Stimulated activated naive CD4-positive, alpha-beta T cell (primary cell): ENCODE measurements at places on chromosomes 6 and 20.

GRCh38 chr20:755941-756340 lies 12.4 kb downstream of the SLC52A3 start:
- no peak for DNase-seq

GRCh38 chr6:88662163-88662580 lies 301.2 kb downstream of the RNGTT start:
- DNase-seq = no peak

GRCh38 chr20:47789081-47789763 lies 3.9 kb upstream of the SULF2 start:
- DNase-seq = no peak

DNA sequence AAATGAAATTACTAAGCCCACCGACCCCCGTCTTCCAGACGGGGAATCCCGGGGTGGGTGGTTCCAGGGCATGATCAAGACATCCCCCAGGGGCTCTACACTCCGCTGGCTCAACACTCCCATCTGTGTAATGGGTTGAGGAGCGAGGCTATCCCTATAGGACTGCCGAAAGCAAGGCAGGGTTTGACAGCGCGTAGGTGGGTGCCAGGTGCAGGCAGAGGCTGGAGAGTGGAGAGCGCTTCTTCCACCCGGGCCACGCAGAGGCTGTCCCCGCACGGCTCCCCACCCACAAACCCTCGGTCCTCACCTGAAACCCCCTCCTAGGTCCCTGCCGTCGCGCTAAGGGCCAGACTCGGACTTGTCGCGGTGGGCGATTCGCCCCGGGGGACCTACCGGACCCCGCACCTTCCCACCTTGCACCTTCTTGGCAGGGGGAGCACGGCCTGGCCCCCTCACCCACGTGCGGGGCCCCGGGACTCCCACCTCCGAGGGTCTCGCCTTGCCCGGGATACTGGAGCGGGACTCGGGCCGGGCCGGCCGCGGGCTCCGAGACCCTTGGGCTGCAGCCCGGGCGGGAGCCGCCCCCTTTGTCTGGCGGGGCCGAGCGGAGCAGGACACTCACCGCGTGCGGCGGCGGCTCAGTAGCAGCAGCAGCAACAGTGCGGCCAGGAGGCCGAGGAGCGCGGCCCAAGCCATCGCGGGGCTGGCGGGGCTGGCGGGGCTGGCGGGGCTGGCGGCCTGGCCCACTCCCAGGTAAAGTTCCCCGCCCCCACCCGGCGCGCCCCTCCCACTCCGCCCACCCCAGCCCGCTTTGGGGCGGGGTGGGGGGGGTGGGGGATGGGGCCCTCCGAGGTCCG lies at the start of gene PTGIS:
TSS of gene PTGIS (minus strand) at position 717 of the 857 bp plus-strand sequence. CDS start at position 696, 21 bp downstream.
- no peak for DNase-seq

- DNase-seq = no peak
Measured at GRCh38 chr6:14728396-14729024, 517.4 kb upstream of the JARID2 start.

DNA sequence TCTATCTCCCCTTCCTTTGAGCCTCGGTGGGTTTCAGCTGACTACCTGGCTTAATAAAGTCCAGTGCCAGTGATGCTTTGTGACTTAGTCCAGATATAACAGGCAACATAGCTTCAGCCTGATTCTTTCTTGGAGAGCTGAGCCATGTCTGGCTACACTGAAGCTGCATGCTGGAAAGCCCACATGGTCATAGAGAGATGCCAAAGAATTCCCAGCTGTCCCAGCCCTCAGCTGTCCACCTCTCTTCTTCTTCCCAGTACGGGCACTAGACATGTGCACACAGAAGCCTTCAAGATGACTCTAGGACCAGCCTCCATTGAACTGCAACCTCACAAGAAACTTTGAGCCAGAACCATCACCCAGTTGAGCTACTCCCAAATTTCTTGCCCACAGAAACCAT lies 154.1 kb upstream of the MYLIP start:
- DNase-seq = no peak

DNA sequence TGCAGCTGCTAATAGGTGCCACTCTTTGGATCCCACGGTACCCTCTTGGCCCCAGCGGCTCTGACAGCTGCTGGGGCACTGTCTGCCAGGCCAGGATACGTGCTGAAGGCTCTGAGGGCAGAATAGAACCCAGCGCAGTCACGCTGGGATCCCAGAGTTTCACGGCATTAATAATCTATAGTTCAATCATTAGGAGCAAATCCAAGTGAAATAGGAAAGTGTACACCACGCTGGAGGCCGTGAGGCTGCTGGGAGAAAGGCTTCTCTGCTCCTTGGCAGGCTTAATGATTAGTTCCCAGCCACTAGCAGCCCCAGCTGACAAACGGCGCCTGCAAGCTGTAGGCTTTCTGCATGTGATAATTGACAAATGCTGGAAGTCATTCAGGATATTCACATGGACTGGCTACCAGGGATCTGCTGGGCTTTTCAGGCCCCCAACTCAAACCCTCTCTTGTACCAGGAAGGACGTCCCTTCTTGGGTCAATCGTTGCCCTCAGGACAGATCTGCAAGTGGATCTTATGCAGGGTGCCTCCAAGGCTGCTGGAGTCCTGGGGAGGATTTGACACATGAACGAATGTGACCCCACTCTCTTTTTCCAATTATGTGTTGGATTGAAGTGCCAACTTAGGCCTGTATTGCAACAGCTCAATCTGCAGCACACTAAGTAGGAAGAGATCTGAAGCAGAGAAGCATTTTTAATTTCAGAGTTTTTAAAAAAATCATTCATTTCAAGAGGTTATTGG lies 50.1 kb upstream of the INSM1 start:
- DNase-seq = no peak

GRCh38 chr20:59269411-59270025 lies 30.9 kb upstream of the EDN3 start:
- DNase-seq = no peak

DNA sequence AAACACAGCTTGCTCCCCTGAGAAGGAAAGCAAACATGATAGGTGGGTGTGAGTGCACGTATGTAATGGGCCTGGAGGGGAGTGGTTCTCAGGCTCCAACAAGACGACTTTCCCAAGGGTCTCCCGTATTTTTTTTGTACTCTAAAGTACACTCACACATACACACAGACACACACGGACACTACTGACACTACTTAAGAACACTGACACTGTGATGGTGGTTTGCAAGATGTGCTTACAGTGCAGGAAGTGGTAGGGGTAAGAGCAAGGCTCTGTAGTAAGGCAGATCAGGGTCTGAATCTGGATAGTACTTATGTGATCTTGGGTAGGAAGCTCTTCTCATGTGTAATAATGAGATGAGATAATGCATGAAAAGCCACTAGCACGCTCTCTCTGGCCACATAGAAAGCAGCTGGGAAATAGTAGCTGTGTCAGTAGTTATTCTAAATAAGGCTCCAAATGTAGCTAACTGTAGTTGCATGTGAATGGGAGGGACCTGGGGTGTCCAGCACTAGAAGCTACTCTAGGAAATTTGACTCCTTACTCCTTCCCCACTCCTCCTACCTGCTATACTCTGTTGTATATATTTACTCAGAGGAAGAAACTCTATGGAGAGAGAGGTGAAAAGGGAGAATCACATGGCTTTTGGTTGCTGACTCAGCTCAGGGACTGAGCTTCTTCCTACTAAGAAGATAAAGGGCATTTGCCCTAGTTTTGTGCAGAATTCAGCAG lies 8.4 kb upstream of the ZBTB24 start:
- no peak for DNase-seq

GRCh38 chr6:135830452-135830881 lies 21.0 kb upstream of the PDE7B start:
- DNase-seq = no peak

- DNase-seq = no peak
Measured at GRCh38 chr6:37492236-37492972, 7.3 kb downstream of the CCDC167 start.

DNA sequence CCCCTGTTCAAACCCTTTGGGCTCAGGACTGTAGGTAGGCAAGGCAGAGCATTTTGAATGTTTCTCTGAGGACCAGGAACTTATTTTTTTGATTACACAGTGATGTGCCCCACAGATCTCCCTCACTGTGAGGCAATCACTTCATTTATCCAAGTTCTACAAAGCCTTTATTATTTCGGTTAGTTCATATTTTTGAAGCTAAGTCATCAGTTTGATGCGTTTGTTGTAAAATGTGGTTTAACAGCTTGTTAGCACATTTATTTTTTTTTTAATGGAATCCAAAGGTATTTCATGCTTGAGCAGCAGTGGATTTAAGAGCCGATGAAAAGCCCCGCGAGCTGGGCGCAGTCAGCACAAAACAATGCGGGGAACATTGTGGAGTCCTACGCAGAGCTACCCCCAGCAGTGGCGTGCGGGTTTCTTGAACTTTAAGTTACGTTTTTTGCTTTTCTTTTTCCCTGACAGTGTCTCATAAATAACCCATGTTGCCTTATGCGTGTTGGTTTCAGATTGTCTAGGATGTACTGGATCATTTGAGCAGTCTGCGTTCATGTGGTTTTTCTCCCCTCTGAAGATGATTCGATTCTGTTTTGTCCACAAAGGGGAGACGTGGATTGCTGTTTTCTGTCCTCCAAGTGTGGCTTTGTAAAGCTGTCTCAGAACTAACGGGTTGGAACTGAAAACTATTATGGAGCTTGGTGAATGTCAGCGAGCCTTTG lies 233.6 kb upstream of the BMP2 start:
- no peak for DNase-seq

- no peak for DNase-seq
Measured at GRCh38 chr6:40252531-40253258, 318.4 kb upstream of the MOCS1 start.

DNA sequence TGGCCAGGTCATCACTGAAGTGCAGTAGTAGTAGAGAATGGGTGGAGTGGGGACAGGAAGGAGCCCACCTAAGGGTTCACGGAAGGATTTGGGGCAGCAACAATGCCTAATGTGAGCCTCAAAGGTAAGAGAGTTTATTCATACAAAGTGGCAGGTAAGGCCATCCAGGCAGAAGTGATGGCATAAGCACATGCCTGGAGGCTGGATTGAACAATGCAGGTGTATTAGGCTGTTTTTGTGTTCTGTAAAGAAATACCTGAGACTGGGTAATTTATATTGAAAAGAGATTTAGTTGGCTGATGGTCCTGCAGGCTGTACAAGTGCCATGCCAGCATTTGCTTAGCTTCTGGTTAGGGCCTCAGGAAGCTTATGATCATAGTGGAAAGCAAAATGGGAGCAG lies 48.3 kb downstream of the CLIC5 start:
- no peak for DNase-seq
